Stimulated activated CD4-positive, alpha-beta T cell treated with anti-CD3 and anti-CD28 coated beads, TNF-alpha, amount 100 ng/mL, for 24 hours (primary cell): ENCODE measurements at places on chromosomes 6 and 20.

DNA sequence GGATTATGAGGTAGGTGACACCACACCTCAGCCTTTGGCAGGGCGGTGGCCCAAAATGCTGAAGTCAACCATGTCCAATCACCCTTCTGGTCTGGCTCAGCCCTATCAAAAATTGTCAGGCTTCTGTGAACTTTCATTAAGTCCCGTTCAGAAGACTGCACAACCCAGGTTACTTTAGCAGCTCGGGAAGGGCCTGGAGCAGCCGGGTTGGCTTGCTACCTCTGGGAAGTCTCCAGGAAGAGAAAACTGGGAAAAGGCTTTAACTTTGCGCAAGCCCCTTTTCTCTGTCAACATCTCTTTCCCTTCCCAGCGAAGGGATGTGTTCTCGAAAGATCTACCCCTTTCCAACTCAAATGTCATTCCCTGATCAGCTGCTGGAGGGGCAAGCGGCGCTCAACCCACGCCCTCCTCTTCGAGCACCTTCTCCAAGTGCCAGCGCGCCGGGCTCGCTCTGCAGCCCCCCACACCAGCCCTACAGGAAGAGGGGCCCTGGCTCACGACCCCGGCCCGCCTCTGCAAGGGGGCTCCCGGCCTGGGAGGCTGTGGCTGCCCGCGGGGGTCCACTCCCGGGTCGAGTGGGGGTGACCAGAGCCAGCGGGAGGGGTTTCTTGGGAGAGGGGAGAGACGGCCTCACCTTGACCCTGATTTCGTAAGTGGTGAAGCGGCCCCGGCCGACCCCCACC lies 573 bp downstream of the SNX3 start:
- DNase-seq, result no peak

DNA sequence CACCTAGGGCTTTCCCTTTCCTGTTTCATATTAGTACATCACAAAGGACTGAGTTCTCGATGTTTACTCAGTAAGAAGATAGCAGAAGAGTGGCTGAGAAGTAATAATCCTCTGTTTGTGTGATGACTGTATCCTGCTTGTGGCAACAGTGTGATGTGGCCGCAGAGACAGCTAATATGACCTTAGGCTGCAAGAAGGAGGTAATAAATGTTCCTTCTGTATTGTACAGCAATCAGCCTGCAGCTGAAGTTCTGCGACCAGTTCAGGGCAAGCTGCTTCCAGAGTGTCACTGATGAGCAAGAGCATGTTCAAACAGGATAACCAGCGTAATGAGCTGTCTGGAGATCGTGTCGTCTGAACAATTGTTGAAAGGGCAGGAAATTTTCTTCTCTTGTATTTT lies 70.9 kb downstream of the OPN5 start:
- DNase-seq, result no peak

- no peak for DNase-seq
These were observed 118.5 kb upstream of the SYNDIG1 start for GRCh38 chr20:24350923-24351368.

DNA sequence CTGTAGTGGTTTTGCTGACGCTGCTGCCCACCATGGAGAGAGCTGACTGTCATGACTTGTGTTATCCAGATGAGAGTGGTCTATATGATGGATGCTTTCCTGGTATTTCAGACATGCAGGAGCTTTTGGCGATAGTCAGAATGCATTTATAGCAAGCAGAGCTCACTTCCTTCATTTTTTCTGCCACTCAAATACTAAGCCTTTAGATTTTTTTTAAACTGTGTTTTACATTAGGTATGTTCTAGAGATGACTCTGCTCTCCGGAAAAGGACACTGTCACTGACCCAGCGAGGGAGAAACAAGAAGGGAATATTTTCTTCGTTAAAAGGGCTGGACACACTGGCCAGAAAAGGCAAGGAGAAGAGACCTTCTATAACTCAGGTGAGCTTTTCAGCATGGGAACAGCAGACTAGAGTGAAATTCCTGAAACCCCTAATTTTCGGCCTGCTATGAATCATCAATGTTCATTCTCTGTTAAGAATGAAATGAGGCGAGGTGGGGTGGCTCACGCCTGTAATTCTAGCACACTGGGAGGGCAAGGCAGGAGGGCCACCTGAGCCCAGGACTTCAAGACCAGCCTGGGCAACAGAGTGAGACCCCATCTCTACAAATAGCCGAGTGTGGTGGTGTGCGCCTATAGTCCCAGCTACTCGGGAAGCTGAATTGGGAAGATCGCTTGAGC lies 98.6 kb upstream of the CLDN20 start:
- no peak for DNase-seq

DNA sequence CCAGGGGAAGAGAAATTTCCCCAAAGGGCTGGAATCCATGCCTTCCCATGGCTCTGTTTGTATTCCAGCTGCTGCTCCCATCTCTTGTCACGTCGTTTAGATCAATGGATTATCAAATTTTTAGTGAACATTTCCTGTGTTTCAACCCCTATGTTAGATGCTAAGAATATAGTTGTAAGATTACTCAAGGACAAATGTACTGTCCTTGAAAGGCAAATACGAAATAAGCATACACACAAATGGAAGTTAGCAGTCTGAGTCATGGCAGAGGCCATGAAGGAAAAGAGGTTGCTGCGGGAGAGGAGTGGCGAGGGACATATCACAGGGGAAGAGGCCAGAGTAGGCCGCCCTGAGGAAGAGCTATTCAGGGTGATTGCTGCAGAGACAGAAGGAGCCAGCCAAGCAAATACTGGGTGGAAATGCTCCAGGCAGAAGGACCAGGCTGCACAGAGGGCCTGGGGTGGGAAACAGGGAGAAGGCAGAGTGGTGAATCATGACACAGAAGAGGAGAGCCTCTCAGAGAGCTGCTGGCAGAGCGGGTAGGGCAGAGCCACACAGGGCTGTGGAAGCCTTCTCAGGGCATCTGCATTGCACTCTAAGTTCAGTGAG lies 219.2 kb upstream of the LRFN2 start:
- no peak for DNase-seq

- DNase-seq, result no peak
These were observed 27.7 kb downstream of the AKIRIN2 start for GRCh38 chr6:87674290-87674689.
